ENCODE measurements at places on chromosomes 3 and 15. TPM values are rescaled to one million over a fixed set of nuclear protein-coding genes. Genes with fewer than 3 reads are reported as not detected.

Gene IGSF10
- total RNA-seq, result not detected

Gene APBA2
- 0.62 TPM for total RNA-seq

DNA sequence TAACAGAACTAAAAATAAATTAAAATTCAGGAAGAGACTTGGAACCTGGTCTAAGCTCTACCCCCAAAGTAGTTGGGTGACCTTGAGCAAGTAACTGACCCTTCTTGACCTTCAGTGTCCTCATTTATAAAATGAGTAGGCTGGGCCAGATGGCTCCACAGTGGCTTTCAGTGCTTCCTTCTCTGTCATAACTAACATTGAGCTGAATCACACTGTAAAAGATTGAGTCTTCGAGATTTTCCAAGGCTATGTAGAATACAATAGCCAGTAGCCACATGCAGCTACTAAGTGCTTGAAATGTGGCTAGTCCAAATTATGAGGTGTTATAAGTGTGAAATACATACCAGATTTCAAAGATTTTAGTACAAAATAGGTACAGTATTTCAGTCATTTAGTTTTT, 313.3 kb downstream of the MECOM start:
- H3K27ac ChIP-seq, result no peak overlapping the region
- H3K4me1 ChIP-seq, result no peaks in the 10 kb centered on the region
- no peak for DNase-seq
- no peaks in the 10 kb centered on the region for H3K36me3 ChIP-seq
- no peak overlapping the region for H3K4me3 ChIP-seq
- no peaks in the 10 kb centered on the region for H3K27me3 ChIP-seq

DNA sequence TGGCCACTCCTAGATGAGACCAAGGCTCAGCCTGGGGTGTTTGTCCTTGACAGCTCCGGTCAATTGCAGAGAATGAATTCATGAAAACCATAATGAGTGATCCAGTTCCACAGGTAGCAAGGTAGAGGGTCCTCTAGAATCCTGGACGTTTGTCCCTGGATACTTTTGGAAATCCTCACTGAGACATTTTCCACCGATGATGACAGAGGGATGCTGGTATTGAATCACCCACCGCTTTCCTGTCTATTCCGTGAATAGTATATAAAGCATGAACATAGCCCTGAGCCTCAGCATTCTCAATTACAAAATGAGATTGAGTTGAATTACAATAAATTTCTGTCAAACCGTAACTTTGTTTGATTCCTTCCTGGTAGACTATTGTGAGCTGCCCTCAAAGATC, 5.7 kb upstream of the DCUN1D1 start:
- no peak overlapping the region for H3K27ac ChIP-seq
- no peaks in the 10 kb centered on the region for H3K36me3 ChIP-seq
- peaks cover 15% of the 10 kb centered on the region for H3K4me1 ChIP-seq
- no peak overlapping the region for H3K4me3 ChIP-seq
- no peak for DNase-seq
- H3K27me3 ChIP-seq, result no peaks in the 10 kb centered on the region

Gene FANCD2OS
- total RNA-seq, result not detected

Gene SLC35G2
- 7.6 TPM for total RNA-seq

- no peak for DNase-seq
- no peaks in the 10 kb centered on the region for H3K36me3 ChIP-seq
- H3K4me1 ChIP-seq, result no peaks in the 10 kb centered on the region
- H3K27ac ChIP-seq, result no peak overlapping the region
- H3K4me3 ChIP-seq, result no peak overlapping the region
- H3K27me3 ChIP-seq, result no peaks in the 10 kb centered on the region
Measured at GRCh38 chr3:106086038-106086437, 217.2 kb upstream of the CBLB start.

- no peak overlapping the region for H3K27ac ChIP-seq
- no peak overlapping the region for H3K4me3 ChIP-seq
- no peaks in the 10 kb centered on the region for H3K4me1 ChIP-seq
- no peaks in the 10 kb centered on the region for H3K27me3 ChIP-seq
- H3K36me3 ChIP-seq, result no peaks in the 10 kb centered on the region
- DNase-seq, result no peak
Measured at GRCh38 chr3:76177610-76178009, 392.3 kb upstream of the ZNF717 start.

Gene SGO1
- total RNA-seq, result 23.8 TPM

DNA sequence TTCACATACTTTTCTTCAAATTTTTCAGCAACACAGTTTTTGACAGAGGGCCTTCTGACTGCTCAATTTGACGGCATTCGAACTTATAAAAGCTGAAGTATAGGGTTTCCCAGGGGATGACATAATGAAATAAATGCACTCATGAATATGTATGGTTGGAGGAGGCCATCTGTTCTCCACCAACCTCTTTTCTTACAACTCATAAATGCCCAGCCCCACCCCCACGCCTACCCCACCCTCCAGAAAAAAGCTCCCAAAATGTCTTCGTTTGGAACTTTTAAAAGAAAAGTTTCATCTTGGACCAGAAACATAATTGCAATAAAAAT, 211.6 kb upstream of the LRRN1 start:
- no peaks in the 10 kb centered on the region for H3K36me3 ChIP-seq
- no peak overlapping the region for H3K4me3 ChIP-seq

- no peaks in the 10 kb centered on the region for H3K27me3 ChIP-seq
- H3K27ac ChIP-seq, result peak overlapping the region; percentile 87
- peak overlapping the region; percentile 98 for H3K4me3 ChIP-seq
- H3K4me1 ChIP-seq, result peaks cover 22% of the 10 kb centered on the region
- no peaks in the 10 kb centered on the region for H3K36me3 ChIP-seq
Measured at GRCh38 chr3:179149406-179149867, 1.3 kb downstream of the PIK3CA start.

DNA sequence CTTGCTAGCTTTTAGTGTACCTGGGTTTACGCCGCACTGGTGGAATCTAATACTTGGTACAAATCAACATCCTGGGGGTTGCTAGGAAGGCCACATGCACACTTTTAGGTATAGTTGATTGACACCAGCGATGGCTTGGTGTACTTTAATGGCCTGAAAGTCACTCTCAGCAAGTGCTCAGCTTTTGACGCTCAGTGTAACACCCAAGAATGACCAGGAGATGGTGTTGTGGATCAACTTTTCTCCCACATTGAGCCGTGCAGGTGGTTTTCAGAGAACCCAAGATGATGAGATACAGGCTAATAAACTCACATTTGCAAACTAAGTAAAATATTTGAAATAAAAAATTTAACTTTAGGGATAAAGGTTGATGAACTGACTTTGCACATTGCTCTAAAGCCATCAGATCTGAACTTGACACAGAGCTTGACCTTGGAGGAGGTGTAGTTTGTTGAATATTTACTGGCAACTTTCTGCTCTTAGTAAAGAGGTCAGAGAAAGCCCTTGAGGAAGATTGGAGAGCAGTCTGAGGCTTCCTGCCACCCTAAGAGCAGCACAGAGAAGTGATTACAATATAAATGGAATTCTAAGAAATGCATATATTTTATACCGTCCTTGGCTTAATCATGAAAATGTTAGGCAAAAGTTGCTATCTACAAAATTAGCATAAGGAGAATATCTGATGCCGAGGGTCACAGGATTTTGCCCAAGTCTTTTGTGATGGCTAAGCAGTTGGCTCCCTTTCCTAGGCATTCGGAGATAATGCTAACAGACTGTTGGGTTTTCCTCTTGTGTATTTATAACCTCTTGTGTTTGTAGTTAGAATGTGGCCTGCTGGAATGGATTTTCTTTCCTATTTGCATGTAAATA, 143.4 kb upstream of the RASGRP1 start:
- H3K27ac ChIP-seq, result no peak overlapping the region
- no peak overlapping the region for H3K4me3 ChIP-seq
- DNase-seq, result peak; percentile 39

- no peaks in the 10 kb centered on the region for H3K36me3 ChIP-seq
- no peaks in the 10 kb centered on the region for H3K4me1 ChIP-seq
- H3K4me3 ChIP-seq, result no peak overlapping the region
- H3K27ac ChIP-seq, result no peak overlapping the region
- no peaks in the 10 kb centered on the region for H3K27me3 ChIP-seq
Measured at GRCh38 chr15:97683831-97684230, 276.7 kb upstream of the ARRDC4 start.

- no peak overlapping the region for H3K27ac ChIP-seq
- H3K27me3 ChIP-seq, result no peaks in the 10 kb centered on the region
Measured at GRCh38 chr3:19183584-19183983, 35.3 kb downstream of the KCNH8 start.

Gene GOLGA8H
- total RNA-seq, result 0.49 TPM

Gene CLRN1
- not detected for total RNA-seq

DNA sequence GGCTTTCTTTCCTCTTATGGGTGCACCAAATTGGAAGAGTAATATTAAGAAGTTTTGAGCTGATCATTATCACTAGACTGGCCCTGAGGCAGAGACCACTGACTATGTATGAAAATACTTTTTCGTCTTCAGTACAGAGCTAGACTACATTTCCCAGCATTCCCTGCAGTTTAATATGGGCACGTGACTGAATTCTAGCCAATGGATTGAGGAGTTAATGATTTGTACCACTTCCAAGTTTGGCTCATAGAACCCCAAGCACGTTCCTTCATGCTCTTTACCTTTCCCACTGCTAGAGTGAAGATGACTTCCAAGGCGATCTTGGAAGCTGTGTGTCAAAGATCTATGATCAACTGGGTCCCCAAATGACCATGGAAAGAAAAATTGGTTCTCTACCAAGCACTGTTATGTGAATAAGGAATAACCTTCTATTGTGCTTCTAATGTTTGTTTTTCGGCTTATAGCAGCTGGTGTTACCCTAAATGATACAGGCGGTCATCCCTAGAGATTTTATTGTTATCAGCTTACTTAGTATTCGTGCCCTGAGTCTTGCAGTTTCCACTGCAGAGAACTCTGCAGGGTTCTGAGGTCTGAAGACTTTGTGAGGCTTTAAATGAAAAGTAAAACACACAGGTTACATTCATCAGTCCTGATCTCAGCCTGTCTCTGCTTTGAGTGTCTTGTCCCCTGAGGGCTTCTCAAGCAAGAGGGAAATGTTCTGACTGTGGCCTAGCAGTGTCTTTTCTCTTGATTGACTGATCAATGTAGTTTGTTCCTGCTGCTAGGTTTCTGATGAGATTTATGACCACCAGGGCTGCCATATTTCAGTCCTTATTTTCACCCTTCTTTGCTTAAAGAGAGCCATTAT, 486.8 kb downstream of the PDCD6IP start:
- no peak overlapping the region for H3K4me3 ChIP-seq
- no peak for DNase-seq
- H3K27me3 ChIP-seq, result no peaks in the 10 kb centered on the region
- H3K36me3 ChIP-seq, result no peaks in the 10 kb centered on the region
- H3K27ac ChIP-seq, result no peak overlapping the region
- H3K4me1 ChIP-seq, result no peaks in the 10 kb centered on the region

DNA sequence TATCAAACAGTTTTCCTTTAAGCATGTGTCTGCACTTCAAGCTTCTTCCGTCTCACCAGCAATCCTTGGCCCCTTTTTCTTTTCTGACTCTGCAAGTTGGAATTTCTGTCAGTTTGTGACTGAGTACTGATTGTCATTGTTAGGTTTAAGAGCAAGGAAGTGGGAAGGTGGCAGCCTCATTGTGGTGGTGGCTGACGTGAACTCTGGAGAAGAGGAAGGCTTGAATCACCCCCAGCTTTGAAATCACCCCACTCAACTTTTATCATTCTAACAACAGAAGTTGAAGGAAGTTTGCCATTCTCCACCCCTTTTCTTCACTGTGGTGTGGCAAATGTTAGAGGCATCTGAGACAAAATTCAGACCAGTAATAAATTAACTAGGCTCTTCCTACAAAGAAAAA, 231.6 kb upstream of the AGTR1 start:
- H3K4me1 ChIP-seq, result peaks cover under 1% of the 10 kb centered on the region
- peaks cover 1% of the 10 kb centered on the region for H3K27me3 ChIP-seq
- no peak overlapping the region for H3K4me3 ChIP-seq
- H3K36me3 ChIP-seq, result no peaks in the 10 kb centered on the region

Gene SIAH2
- total RNA-seq, result 79.5 TPM

Gene CMTM7
- 16.3 TPM for total RNA-seq

- no peak overlapping the region for H3K4me3 ChIP-seq
- H3K27me3 ChIP-seq, result no peaks in the 10 kb centered on the region
- H3K36me3 ChIP-seq, result no peaks in the 10 kb centered on the region
- DNase-seq, result no peak
Measured at GRCh38 chr15:89926158-89926557, 13.4 kb upstream of the ARPIN start.

Gene FYCO1
- total RNA-seq, result 4.9 TPM

DNA sequence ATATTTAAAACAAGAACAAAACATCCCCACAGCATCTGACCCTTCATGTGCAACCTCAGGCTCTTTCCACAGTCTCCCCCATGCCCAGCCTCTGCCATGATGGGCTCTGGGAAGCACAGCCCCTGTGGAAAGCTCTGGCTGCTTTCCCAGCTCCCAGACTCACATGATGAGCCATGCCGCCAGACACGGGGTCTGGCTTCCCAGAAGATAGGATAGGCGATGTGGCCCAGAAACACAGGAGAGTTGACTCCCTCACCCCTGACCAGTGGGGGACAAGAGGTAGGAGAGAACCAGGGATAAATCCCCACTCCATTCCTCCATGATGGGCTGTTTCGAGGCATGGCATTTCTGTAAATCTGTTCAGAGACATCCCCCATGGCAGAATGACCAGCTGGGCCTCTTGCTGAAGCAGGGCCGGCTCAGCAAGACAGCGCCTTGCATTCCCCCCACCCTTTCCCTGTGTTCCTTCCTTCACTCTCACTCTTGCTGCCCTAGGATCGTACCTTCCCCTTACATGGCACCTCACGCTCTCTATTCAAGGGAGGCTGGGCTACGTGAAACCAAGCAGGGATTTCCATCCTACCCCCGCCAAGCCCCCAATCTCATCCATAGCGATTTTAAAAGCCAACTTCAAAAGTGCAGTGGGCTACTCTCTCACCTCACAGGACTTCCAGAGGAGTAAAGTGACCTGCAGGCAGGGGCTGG, 192.4 kb downstream of the ABHD5 start:
- no peak overlapping the region for H3K4me3 ChIP-seq
- H3K36me3 ChIP-seq, result no peaks in the 10 kb centered on the region
- H3K27ac ChIP-seq, result no peak overlapping the region
- H3K4me1 ChIP-seq, result no peaks in the 10 kb centered on the region
- no peak for DNase-seq
- H3K27me3 ChIP-seq, result peaks cover 4% of the 10 kb centered on the region

DNA sequence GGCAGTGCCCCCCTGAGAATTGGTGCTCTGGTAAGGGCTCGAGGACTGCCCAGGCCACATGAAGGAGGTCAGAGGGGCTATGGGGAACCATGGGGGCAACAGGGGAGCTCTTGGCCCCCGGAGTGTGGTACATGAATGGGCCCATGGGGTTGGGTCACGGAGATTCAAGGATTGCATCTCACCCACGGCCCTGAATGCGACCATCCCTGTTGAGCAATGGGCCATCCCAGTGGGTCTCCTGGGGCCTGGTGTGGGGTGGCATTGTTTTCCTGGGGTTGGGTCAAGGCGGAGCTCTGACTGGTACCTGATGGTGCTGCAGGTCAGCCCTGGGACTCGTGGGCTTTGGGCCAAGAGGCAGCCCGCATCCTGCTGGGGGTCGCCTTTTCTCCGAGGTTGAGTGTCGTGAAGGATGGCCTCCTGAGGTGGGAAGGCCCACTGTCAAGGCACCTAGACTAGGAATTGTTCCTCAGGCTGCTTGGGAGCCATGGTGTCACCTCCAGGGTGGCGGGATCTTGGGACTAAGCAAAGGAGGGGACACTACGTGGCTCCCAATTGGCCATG, 198.3 kb downstream of the UBE3A start:
- H3K27ac ChIP-seq, result no peak overlapping the region
- H3K36me3 ChIP-seq, result no peaks in the 10 kb centered on the region
- H3K27me3 ChIP-seq, result no peaks in the 10 kb centered on the region

Gene AAGAB
- total RNA-seq, result 52.3 TPM

Gene UACA
- 22.1 TPM for total RNA-seq

GRCh38 chr15:60379525-60380274, 18.1 kb downstream of the ANXA2 start:
- no peaks in the 10 kb centered on the region for H3K27me3 ChIP-seq
- H3K27ac ChIP-seq, result peak overlapping the region; percentile 98
- peak; percentile 99 for DNase-seq
- H3K4me3 ChIP-seq, result no peak overlapping the region
- peaks cover 9% of the 10 kb centered on the region for H3K36me3 ChIP-seq

Gene MYZAP
- total RNA-seq, result 0.13 TPM

Data from HepG2 (cell line).